ENCODE measurements at places on chromosomes 4 and X.

GRCh38 chr4:78100060-78100459 lies 42.9 kb downstream of the FRAS1 start:
- DNase-seq: no peak

DNA sequence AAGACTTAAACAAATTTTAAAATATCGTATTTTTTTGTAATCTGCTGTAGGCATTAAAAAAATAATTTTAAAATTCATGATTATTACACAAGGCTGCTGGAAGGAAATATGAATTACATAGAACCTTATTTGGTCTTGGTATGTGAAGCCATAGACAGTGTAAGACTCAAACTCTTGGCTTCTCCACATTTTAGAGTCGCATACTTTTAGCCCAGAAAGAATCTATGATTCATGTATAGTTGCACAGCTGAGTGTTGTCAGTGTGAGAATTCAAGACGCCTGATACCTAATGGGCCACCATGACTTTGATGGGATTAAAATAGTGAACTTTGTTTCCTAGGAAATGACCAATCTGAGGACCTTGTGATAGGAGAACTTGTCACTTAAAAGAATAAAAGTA lies 1.4 kb downstream of the INTU start:
- no peak for DNase-seq

DNA sequence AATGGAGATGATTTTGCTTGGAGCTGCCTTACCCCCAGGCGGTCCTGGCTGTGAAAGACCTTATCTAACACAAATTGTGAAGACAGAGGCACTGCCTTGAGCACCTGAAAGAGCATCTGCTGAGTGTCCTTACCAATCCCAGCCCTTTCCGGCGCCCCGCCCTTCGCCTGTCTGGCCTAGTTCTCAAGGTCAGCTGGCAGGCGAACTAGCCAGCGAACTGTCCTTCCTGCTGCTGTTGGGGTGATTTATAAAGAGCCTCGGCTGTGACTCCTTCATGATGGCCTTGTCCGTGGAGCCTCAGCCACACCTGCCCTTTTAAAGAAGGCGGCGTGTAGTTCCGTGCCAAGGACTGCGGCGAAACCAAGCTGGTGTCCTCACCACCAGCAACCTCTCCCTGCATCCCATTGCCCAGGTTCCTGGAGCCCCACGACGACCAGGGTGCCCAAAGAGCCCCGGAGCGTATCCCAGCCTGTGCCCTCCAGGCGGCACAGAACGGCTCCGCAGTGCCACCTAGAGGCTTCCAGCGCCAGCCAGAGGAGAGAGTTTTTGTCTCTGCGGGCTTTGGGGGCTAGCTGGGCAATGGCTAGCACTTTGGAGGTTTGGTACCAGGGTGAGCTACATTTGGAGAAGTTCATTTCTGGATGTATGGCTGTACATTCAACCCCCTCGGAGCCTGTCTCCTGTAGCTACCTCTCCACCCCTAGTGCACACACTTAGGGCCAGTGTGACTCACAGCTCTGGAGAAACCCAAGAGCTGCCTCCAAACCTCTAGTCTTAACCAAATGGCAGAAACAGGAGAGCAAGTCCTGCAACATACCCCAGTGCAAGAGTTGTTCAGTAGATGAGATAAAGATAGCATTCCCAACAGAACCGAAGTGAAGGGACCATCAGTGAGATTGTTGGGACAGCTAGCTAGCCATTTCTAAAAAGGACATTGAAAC lies 36.8 kb upstream of the VMA21 start:
- peak; percentile 70 for DNase-seq

DNA sequence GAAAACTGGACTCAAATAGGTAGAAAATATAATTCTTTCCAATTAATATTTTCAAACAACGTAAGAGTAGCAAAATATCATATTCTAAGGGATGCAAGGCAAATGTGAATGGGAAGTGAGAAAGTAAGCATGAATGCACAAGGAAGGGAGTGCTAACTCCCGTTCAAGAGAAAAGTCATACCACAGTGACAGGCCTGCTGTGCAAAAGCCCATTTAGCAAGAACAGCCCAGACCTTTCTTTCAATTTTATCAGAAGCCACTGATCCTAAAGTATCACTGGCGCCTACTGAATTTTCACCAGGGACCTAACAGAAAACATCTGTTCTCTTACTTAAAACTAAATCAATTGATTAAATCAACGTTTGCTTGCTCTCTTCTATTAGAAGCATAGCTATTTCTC lies 157.9 kb upstream of the DKK2 start:
- no peak for DNase-seq

- no peak for DNase-seq
These were observed 29.2 kb downstream of the LAMP2 start for GRCh38 chrX:120439921-120440320.

GRCh38 chr4:105184316-105184980 lies 37.8 kb downstream of the TET2 start:
- no peak for DNase-seq

- DNase-seq: no peak
These were observed 138.1 kb upstream of the ZIC3 start for GRCh38 chrX:137427816-137428215.

DNA sequence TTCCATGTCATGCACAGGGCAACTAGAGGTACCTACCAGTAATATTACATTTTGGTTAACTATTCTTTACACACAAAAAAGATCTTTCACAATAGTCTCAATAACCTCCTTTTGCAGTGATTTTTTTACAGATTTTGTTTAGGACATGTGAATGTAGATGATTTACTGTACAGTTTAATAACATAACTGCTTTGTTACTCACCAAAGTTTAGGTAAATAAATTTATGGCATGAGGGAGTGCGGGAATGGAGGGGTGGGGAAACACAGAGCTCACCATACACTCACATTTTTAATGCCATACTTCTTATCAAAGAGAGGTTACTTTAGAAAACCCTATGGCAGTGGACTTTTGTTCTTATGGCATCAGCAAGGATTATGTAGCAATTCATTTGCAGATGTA lies 93.1 kb upstream of the TEX13A start:
- DNase-seq: no peak

DNA sequence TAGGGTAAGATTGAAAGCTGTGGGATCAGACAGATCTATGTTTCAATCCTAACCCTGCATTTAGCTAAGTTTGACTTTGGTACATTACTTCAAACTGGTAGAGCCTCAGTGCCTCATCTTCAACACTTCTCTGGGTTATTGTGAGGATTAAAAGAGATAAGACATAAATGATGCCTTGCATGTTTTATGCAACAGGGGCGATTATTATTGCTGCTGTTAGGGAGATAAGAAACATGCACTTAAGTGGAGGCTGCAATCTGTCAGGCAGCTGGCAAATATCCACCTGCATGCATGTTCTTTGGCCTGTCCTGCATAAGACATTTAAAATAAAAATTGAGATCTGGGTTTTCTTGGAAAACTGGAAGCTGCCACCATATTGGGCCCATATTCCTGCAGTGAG lies 24.6 kb downstream of the UNC5C start:
- no peak for DNase-seq

DNA sequence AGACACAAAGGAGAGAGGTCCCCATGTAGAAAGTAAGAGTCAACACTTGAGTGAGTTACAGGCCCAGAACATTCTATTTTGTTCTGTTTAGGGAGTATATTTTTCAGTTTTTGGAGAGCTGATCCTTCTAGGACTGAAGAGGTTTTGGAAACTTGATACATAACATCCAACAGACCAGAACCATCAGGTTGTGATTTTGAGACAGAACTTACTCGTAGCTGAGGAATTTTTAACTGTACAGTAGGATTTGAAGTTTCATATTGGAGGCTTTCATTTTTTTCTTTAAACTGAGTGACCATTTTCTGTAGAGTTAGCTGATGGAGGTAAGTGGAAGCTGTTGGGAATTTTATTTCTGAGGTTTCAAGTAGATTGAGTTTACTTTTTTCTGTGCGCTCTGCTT lies 73.3 kb downstream of the NCAPG start:
- no peak for DNase-seq

DNA sequence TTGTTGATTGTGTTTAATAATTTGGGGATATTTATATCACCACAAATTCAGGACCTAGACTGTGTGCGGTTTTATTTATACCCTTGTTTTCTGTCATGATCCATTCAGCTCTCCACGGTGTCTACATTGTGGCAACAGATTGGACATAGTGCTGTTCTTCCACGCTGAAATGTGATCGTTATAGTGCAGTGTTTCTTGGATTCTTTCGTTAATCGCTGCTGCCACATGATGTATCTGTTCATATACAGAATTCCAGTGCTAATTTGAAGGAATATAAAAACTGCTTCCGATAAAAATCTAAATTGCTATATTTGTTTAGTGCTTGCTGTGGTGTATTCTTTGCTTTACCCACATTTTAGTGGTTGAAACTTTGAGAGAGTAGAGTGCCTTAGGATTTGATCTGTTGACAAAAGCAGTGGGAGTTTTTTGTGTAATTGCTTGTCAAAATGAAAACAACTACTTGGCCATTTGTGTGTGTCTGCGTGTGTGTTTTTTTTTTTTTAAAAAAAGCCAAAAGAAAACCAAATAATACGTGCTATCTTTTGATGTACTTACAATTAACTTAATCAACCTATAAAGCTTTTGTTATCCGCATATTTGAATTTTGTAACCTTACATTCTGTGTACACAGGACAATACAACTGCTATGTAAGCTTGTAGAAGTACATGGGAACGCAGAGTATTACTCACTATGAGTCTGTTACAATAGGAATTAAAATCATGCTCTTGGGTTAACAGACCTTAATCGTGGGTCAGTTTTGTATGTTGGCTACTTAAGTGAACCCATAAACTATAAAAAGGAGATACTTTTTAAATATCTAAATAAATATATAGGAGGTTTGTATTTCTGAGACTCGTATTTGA lies 353.3 kb downstream of the ARHGAP24 start:
- DNase-seq: no peak

DNA sequence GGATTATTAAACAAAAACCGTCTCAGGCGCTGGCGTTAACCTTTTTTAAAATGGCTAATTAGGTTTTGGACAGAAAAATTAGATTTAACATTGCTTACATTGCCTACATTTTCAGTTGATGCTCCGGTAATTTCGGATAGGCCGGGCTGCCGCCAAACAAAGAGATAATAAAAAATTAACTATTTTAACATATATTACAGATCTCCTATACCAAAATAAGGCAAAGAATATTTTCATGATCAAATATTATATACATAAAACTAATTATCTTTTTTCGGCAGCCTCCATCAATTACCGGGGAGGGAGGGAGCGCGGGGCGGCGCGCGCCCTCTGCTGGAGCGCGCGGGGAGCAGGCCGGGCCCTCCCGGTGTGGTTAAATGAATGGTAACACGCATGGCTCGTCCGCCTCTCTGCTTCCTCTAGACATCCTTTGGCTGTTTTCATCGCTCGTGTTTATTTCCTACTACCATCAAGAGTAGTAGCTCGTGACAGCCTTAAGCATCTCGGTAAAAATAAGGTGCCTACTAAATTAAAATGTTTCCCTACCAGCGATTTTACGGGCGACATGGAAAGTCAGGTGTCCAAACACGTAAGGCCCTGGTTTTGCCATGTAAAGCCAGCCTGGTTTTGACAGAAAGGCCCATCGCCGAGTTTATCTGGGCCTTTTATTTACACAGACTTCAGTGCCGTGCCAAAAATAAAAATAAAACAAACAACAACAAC lies 52.4 kb upstream of the TMEM33 start:
- DNase-seq: peak; percentile 81

GRCh38 chr4:174120446-174121295 lies 162.8 kb downstream of the FBXO8 start:
- no peak for DNase-seq

- DNase-seq: no peak
These were observed 122.5 kb downstream of the SPATA18 start for GRCh38 chr4:52173470-52174045.

DNA sequence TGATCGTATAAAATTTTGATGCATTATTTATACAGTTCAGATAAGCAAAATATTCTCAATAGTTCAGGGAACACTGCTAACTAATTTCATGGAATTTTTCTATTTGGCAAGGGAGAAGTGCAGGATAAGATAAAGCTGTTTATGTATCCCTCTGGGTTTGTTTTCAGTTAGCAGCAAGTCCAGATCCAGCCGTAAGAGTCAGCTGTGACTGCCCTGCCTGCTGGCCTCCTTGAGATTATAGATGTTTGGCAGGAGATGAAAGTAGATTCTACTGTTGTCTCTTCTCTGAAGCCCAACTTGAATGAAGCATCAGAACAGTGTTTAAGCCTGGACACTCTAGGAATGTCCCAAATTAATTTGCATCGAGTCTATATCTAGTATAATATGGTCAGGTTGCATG lies 29.5 kb downstream of the ANTXR2 start:
- DNase-seq: no peak

GRCh38 chr4:165297626-165298025 lies 29.8 kb upstream of the MSMO1 start:
- no peak for DNase-seq

- DNase-seq: no peak
These were observed 39.2 kb downstream of the ARHGAP24 start for GRCh38 chr4:85514117-85514516.

DNA sequence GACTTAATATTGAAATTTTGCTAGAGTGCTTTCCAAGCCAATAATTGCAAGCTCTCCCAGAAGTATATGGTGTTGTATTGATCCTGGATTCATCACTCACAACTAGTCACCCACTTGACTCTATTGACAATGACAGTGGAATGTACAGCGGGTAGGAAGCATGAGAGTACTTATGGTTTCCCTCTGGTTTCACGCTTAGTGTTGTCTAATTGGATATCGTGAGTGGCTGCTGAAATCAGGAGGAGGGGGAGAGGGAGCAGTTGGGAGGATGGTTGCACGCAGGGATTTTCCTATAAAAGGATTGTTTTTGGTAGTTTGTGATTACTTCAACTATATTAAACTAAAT lies 1819.5 kb upstream of the TENM3 start:
- DNase-seq: no peak
